Lung (tissue), 17 donors: ENCODE measurements at places on chromosomes 7 and 10. TPM values are rescaled to one million over a fixed set of nuclear protein-coding genes. Genes with fewer than 3 reads are reported as not detected.
A peak's percentile ranks its signal among the peaks of the same experiment; 100 is the strongest.

GRCh38 chr7:69749994-69750393, 151.7 kb downstream of the AUTS2 start:
- no peak for DNase-seq

DNA sequence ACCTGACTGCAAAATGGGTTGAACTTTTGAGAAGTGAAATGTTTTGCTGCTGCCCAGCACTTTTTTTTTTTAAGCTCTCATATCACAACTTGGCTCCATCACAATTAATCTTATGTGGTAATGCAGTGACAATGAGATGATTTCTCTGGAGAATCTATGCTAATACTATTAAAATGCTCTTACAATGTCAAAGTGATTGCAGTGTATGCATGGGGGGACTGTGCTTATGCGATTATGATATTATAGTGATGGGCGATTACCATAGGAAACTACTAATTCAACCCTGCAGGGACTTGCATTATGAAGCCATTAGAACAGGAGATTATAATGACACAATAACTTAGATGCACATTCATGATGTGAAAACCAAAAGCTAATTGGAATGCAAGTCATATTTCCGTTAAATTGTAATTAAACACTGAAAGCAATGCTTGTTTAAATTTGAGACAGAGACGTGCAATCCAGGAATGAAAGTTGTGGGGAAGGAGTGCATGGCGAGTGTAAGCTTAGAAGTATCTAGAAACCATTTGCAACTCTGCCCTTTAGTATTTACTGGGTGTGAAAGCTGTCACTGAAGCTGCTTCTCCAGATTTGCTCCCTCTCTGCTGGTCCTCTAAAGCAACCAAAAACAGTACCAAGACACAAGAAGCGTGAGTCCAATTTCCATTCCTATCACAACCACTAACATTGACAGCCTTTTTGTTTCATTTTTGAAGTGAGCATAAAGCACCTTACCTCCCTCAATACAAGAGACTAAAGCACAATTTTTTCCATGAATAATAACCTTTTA, 21.6 kb downstream of the PTER start:
- peak; percentile 67 for DNase-seq

DNA sequence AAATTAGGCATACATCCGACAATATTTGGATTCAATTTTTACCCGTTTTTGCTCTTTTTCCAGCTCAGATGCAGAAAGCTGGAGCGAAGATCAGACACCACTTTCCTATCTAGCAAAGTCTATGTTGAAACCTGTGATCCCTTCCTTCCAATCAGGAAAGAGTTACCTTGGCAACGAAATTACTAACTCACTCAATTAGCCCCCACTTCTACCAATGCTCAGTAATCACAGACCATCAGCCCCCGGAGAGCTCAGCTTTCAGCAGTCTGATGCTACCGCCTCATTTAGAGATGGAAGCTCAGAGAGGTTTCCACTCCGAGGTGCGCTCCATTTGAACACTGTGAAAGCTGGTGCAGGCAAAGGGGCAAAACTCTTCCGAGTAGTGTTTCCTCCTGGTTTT, 6.7 kb downstream of the FRAT1 start:
- no peak for DNase-seq

- no peak for DNase-seq
Measured at GRCh38 chr10:15829495-15829894, 30.8 kb downstream of the MINDY3 start.

GRCh38 chr10:24027107-24027506, 181.8 kb upstream of the KIAA1217 start:
- no peak for DNase-seq

GRCh38 chr10:2278363-2278762, 541.0 kb upstream of the ADARB2 start:
- no peak for DNase-seq

DNA sequence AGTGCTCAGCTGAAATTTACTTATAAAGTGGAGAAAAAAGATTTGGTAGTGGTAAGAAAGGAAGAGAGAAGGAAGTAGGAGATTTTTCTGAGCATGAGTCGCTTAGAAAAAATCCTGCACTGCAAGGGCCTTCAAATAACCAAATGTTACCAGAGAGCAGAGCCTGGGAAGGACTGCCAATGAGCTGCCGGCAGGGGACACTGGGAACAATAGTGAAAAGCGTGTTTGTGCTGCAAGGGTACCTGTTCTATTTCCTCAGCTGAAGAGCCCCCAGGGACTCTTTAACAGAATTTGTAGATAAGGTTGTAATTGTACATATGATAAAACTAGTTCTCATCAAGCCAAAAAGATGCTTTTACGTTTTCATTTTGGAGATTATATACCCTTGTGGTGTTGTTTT, 696.3 kb upstream of the C7orf33 start:
- no peak for DNase-seq

DNA sequence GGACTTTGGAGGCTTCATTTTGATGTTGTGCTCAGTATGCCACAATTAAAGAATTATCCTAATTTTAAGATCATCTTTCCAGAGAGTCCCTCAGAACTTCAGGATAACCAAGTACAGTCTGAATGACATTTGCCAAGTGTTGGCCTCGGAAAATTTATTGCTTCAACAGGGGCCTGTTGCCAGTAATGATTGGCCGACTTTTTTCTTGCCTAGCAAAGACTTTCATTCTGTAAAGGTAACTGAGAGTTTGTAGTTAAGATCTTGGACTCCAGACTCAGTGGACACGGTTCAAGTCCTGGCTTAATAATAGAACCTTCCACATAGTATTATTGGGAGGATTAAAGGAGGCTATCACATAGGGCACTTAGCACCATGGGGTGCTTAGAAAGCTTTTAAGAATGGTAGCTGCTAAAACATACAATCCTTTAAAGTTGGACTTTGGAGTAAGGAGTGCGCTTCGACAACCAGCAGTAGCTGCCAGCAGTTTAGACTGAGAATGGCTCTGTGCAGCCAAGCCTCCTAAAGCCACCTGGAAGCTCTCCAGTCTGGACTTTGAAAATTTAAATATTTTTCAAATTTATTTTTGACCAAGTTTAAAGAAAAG, 90.0 kb downstream of the PLCE1 start:
- no peak for DNase-seq

GRCh38 chr7:30703756-30704155, 21.5 kb upstream of the CRHR2 start:
- DNase-seq: no peak

DNA sequence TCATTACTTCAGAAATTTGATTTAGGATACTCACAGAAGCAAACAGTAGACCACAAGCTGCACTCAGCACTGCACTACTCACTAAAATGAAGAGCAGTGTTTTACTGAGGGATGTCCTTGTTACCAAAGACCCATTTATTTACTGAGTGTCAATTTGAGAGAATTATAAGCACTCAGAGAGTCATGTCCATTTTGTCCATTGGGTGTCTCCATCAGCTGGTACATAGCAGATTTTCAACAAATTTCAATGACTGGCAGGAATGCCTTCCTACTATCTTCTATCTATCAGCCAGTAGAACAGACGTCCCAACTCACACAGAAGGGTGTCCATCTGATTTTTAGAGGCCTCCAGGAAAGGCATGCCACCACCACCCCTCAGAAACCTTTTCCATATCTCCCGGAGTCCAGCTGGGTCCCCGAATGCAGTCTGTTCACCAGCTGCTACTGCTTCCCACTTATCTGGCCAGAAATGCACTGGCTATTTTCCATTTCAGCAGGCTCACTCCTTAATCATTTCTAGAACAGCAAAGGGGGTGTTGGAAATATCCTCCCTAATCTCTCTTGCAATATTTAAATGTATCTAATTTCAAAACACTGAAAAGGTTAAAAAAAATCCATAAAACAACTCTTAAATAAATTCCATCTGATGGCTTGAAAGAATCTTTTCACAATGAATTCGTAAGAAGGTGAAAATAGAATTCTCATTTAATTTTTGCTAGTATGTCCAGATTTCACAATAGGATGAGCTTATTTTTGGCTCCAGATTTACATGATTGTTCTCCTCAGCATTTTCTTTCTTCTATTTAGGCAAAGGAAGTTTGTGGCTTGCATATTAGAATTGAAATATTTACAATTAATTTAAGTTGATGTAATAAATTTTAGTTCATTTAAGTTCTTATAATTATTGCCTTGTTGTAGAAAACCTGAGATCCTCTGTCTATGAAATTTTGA, 1164.0 kb upstream of the CELF2 start:
- peak; percentile 41 for DNase-seq

DNA sequence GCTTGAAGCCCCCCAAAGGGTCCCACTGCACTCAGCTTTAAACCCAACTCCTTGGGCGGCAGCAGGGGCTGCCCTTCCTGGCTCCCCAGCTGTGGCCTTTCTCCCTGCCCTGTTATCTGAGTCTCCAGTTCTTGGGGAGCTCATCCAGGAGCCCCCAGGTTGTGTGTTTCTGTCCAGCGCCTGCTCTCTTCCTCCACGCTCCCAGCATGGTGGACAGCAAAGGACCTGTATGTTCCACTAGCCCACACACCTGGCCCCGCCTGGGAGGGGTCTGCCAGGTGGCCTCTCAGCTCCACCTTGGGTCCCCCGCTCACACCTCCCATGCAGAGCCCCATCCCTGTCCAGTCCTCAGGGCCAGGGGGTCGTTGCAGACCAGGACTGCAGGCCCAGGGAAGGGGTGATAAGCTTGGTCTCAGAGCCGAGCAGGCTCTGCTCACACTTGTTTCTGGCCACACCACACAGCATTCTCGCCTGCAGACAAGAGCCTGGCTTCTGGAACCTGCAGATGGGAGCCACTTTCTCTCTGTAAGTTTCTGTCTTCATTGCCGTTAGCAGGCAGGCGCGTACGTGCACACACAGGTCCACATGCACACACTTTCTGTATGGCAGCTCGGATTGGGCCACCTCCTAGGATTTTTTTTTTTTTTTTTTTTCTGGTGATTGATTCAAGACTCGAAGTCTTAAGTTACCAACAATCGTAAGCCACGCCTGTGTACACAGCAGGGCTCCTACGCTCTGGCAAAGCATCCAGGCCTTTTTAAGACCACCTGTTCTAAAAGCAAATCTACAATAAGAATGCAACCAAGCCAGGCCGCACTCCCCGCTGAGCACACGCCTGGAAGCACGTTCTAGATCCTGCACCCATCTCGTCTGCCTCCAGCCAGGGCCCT, 104.6 kb downstream of the CYTH3 start:
- DNase-seq: no peak

DNA sequence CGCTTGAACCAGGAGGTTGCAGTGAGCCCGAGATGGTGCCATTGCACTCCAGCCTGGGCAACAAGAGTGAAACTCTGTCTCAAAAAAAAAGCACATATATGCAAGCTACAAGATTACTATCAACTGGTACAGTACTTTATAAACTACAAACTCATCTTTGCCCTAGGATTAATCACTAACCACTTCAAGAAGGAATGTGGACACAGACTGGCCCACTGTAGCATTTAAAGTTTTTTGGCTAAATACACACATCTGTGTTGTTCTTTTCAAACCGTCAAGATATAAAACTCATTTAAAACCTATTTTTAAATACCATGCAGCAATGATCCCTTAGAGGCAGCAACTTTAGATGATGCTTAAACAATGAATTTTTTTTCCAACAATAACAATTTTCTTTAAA, 205.4 kb downstream of the IMMP2L start:
- no peak for DNase-seq

DNA sequence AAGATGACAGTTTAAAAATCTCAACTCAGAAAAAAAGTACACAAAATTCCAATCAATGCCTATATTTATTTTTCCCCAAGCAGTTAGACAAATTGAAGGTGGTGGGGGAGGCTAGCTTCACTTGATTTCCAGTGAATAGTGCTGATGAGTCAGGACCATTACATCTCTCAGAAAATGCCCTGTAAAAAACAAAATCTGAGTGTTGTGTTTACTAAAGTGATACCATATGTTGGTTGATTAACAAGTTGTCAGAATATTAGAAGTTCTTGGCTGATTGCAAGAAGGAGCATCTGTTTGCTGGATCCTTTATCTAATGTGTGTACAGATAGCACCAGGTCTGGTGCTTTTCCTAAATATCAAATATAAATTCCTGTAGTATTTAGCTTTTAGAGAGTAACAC, 31.3 kb upstream of the KIAA1217 start:
- no peak for DNase-seq

- no peak for DNase-seq
Measured at GRCh38 chr10:132309471-132309865, 1.7 kb upstream of the STK32C start.

- no peak for DNase-seq
Measured at GRCh38 chr7:156094350-156095146, 282.3 kb upstream of the SHH start.

DNA sequence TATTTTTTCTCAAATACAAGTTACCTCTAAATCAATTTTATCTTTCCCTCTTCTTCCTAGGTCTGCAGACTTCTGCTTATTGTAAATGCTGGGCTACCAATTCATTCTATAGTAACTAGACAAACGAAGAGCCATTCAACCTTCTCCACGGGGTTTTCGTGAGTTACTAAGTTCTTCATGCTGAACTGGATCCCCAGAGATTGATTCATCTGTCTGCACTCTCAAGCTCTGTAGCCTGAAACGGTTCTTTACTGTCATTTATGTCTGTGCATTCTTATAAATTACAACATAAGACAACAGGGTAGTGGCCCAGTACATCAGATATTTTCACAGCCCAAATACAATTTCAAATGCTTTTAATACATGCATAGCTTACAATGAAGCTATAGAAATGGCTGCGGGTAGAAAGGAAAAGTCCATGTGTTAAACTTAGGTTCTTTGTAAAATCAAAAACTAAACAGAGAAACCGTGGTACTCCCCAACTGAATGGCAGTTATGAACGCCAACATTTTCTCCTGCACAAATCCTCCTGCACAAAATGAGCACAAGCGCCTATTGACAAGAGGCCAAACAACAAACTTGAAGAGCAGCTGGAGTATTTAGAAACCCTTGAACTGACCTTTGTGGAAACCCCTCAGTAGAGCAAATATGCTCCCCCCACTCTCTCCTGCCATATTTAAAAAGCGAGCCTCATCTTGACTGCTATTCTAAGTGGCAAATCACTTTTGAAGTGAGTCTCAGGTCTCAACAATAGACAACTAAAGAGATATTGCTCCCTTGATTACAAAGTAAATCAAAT, 20.7 kb downstream of the LAMB1 start:
- peak; percentile 73 for DNase-seq

GRCh38 chr7:91408388-91409154, 144.3 kb downstream of the FZD1 start:
- no peak for DNase-seq

DNA sequence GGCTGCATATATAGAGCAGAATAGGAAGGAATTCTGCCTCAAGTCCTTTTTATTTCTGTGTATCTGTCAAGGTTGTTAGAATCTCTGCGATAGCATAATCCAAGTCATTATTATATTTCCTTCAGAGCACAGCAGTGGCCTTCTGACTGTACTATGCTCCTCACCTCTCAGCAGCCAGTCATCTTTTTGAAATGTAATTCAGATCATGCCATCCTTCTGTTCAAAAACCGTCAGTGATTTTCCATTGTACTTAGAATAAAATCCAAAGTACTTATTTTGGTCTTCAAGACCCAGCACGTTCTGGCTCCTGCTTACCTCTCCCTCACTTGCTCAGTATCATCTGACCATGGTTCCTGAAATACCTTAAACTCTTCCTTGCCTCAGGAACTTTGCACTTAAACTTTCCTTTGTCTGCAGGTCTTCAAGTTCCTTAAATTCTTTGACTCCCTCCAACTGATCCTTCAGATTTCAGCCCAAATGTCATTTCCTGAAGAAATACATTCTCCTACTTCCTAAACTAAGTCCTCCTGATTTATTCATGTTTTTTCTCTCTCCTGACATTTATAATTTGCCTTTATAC, 112.4 kb downstream of the ST7 start:
- no peak for DNase-seq

PVRIG gene
- 0.41 TPM for polyA plus RNA-seq

STRA8 gene
- not detected for polyA plus RNA-seq

LSM5 gene
- polyA plus RNA-seq: 98.5 TPM

FEZF1 gene
- not detected for polyA plus RNA-seq

LEP gene
- 0.37 TPM for polyA plus RNA-seq

PCGF6 gene
- polyA plus RNA-seq: 7.3 TPM

LIPJ gene
- 0.12 TPM for polyA plus RNA-seq

OR2A42 gene
- 0.04 TPM for polyA plus RNA-seq
